Tongue (tissue), 3 donors: ENCODE measurements at places on chromosomes 5 and 9. TPM values are rescaled to one million over a fixed set of nuclear protein-coding genes. Genes with fewer than 3 reads are reported as not detected.

KIF24 gene
- 4.9 TPM for total RNA-seq

SLC27A6 gene
- 11.2 TPM for total RNA-seq

IL5 gene
- total RNA-seq, result not detected

NREP gene
- 372 TPM for total RNA-seq

BTF3 gene
- 332 TPM for total RNA-seq

SPATA31C1 gene
- 0.21 TPM for total RNA-seq

SLC2A6 gene
- total RNA-seq, result 0.92 TPM

SAPCD2 gene
- total RNA-seq, result 5.6 TPM

TXN gene
- 51.0 TPM for total RNA-seq

PPWD1 gene
- 76.6 TPM for total RNA-seq

GLRA1 gene
- not detected for total RNA-seq

ZNF300 gene
- 7.8 TPM for total RNA-seq

SPINK6 gene
- not detected for total RNA-seq

SV2C gene
- total RNA-seq, result 0.31 TPM

CAMK4 gene
- 8.4 TPM for total RNA-seq

EQTN gene
- total RNA-seq, result 0.51 TPM

GABRB2 gene
- 0.10 TPM for total RNA-seq

PCDHA10 gene
- 0.21 TPM for total RNA-seq

SLC1A3 gene
- total RNA-seq, result 24.2 TPM

CREBRF gene
- total RNA-seq, result 31.0 TPM

SPZ1 gene
- total RNA-seq, result not detected

PPIC gene
- 42.9 TPM for total RNA-seq

F2RL2 gene
- total RNA-seq, result 9.8 TPM

AKNA gene
- total RNA-seq, result 9.5 TPM

SHC3 gene
- total RNA-seq, result 1.1 TPM

CCDC192 gene
- 0.31 TPM for total RNA-seq

OTP gene
- total RNA-seq, result not detected

RNF44 gene
- 12.3 TPM for total RNA-seq

MACIR gene
- 10.5 TPM for total RNA-seq

KIAA0825 gene
- 13.1 TPM for total RNA-seq

TAS2R1 gene
- not detected for total RNA-seq

GCNT4 gene
- total RNA-seq, result 0.82 TPM

ZNF367 gene
- 15.1 TPM for total RNA-seq

ASB6 gene
- 11.7 TPM for total RNA-seq

NUDT12 gene
- total RNA-seq, result 21.5 TPM

GABBR2 gene
- total RNA-seq, result 0.41 TPM

RECK gene
- 22.9 TPM for total RNA-seq

LCN12 gene
- 0.82 TPM for total RNA-seq

COL5A1 gene
- total RNA-seq, result 435 TPM

PHF24 gene
- total RNA-seq, result 0.31 TPM

NSG2 gene
- 3.1 TPM for total RNA-seq

UGCG gene
- 44.6 TPM for total RNA-seq
